ELR (cell line): ENCODE measurements at places on chromosomes 12 and 14.

- DNase-seq = peak; percentile 72
These were observed 86.9 kb downstream of the AVPR1A start for GRCh38 chr12:63064080-63064479.

- DNase-seq = no peak
These were observed 56.8 kb downstream of the SLC8B1 start for GRCh38 chr12:113278141-113278540.

DNA sequence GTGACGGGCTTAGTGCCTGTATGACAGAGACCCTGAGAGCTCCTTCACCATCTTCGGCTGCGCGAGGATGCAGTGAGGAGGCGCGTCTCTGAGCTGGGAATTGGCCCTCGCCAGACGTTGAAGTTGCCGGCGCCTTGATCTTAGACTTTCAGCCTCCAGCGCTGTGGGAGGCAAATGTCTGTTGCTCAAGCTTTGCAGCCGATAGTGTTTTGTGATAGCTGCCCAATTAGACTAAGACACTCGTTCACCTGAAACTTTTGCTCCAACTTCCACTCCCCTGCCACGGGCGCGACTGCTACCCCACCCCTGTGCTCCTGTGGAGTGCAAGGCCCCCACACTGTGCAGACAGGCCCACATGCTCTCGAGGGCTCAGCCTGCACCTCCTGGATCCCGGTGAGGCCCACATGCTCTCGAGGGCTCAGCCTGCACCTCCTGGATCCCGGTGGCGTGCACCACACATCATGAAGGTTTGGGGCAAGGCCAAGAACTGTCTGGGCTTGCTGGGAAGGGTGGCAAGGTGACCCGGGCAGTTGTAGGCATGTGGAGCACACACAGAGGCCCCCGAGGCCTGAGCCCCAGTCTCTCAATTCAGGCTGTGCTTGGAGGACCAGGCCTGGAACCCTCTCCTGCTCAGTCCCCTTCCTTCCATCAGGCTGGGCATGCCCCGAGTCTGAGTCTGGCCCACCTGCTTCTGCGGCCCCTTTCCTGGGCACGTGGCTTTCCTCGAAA, 324.6 kb downstream of the TMEM121 start:
- DNase-seq = no peak

- peak; percentile 12 for DNase-seq
These were observed 73.2 kb downstream of the ANO4 start for GRCh38 chr12:100867639-100868393.

- DNase-seq = no peak
These were observed 101.9 kb downstream of the RIN3 start for GRCh38 chr14:92615451-92615850.

DNA sequence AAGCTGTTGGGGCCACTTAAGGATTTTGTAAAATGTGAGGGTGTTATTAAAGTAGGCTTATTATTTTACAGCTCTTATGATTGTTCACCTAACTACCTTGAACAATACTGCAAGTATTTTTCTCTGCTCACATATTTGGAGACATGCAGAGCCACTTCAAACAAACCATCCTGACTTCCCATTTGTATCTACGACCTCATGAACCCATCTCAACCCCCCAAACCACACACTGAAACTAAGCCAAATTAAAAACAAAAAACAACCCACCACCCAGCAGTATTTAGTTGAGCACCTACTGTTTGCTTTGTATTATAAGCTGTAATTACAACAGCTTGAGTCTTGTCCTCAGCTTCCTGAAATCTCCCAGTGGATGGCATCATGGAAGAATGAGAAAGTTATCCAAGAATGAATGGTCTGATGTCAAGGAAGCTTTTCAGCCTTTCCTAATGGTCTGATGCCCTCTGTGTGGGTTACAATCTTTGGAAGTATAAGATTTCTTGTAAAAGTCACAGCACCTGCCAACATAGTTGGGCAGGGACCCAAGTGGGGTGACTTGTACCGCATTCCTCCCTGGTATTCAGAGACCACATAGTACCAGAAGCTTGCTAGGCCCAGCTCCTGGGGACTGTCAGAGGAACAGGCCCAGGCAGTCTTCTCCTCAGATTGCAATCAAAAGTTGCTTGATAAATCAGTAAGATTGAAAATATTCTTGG, 416.6 kb downstream of the ZFP36L1 start:
- DNase-seq = no peak

DNA sequence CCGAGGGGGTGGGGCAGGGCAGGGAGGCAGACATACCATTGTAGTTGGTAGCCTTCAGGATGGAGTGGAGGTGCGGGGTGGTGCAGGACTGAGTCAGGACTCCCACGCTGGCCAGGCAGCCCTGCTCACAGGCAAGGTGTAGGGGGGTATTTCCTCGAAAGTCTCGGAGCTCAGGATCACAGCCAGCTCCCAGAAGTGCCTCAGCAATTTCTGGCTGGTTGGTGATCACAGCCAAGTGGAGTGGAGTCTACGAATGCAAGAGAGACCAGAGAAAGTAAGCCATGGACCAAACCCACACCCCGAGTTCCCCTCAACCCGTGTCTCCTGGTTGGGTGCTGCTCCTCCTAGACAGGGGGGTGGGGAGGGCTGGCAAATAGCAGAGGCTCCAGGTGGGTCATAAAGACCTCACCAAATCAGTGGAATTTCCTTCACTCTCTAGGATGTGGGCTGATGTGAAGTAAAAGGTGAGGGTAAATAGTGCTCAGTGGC, 1.4 kb downstream of the NFKBIA start:
- peak; percentile 44 for DNase-seq

- no peak for DNase-seq
These were observed 245.8 kb downstream of the AACS start for GRCh38 chr12:125311050-125311449.

DNA sequence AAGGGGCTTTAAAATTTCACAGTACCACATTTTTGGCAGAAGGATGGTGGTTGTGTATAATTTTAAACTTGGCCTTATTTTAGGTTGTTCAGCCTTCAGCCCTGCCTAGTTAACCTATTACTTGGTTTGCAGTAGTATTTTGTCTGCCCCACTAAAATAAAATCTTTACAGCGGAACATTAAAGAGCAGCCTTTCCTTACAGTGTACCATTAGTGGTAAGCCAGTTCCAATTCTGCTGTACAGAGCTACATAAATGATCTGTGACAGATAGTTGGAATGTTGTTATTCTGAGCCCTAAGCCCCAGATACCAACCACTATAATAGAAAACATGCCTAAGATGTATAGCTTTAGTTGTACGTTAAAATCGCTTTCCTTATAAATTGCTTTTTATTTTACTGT, 56.2 kb downstream of the SLC38A6 start:
- no peak for DNase-seq

DNA sequence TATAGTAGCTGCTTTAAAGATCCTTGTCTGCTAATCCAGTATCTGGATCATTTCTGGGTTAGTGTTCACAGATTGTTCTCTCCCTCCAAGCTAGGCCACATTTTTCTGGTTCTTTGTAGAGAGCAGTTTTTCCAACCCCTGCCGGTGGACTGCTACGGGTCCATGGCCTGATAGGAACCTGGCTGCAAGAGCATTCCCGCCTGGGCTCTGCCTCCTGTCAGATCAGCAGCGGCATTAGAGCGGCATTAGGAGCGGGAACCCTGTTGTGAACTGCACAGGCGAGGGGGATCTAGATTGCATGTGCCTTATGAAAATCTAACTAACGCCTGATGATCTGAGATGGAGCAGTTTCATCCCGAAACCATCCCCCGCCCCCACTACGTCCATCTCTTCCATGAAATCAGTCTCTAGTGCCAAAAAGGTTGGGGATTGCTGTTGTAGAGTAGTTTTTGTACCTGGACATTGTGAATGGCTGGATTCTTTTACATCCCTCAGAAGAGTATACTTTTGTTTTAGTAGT, 50.4 kb downstream of the MYRFL start:
- no peak for DNase-seq

DNA sequence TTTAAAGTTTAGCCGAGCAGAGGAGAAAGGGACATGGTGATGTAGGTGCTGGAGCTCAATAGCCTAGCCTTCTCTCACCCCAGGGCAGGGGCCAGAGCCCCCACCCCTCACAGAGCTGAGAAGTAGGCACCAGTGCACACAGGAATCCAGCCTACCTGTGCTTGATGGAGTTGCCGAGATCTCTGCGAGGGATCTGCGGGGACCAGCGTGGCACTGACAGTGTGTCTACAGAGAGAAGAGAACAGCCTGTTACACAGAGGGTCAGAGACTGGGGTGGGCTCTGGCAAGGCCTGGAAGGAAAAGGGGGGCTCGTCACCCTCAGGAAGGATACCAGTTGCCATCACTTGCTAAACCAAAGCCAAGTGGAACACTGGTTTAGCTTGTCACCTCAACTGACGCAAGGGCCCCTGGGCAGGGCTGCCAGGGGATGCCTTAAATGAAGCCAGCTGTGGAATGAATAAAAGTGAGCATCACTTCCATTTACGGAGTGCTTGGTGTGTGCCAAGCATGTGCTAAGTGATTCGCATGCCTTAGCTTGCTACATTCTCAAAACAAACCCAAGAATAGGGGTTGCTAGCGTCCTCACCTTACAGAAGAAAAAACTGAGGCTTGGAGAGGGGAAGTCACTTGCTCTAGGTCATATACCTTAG, 220.8 kb upstream of the NOS1 start:
- no peak for DNase-seq

DNA sequence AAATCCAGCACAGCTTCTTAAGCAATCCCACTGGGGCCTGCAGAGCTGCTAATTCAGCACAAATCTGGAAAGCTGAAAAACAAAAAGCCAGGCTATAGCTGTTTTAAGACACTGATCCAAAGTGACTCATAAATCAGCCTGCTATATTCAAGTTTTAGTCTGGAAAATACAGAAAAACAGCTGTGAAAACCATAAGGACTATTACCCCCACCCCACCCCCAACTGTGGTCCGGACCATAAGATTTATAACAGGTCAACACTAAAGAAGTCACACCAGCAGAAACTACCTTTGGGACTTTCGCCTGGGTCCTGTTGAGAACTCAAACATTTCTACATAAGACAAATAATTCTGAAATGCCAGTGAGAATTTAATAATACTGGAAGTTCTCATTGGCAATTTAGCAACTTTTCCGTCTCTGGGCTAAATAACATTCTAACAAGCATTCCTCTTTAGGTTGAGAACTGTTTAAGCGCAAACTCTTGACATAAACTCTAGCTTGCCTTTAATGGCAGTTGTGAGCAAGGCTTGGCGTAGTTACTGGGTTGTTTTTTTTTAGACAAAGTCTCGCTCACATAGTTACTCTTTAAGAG, 3.3 kb downstream of the LRIG3 start:
- DNase-seq = peak; percentile 45

GRCh38 chr14:71770431-71770830, 161.8 kb upstream of the RGS6 start:
- DNase-seq = no peak

DNA sequence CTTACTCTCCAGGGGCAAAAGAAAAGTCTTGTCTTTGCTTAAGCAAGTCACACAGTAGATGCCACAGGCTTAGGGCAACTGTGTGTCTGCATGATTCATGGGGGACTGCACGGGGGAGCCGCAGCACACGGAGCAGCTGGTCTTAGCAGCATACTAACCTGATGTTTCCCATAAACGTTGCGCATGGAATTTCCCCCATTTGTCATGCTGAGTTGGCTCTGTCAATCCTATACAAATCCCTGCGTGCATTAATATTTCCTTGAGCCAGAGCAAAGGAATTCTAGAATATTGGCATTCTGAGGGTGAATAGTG, 71.2 kb downstream of the SAMD4A start:
- DNase-seq = peak; percentile 91

DNA sequence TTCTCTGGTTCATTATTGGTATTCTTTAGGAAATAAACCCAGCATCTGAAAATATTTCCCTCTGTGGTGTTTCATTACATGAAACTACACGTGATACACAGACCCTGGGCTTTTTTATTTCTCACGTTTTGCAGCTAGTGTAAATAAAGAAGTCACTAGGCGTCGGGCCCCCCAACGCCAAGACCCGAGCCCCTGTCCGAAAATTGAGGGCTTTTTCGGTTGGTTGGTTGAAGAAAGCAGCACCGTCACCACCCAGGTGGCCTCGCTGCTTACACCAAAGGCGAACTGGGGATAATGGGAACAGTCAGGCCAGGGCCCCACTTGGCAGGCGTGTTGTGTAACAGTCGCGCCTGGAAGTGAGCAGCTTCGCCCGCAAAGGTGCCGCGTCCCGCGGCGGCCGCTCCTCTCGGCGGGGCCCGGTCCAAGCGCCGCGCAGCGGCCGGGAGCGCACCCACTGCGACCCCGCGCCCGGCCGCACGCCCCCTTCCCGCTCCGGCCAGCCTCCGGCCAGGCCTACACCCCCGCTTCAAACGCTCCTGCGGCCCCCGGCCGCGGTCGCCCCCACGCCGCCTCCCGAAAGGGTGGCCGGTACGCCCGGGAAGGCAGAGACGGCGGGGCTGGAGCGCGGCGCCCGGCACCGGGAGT, 1.2 kb downstream of the DUSP16 start:
- DNase-seq = peak; percentile 67

GRCh38 chr14:45947830-45948229, 694.8 kb upstream of the MIS18BP1 start:
- no peak for DNase-seq

- no peak for DNase-seq
These were observed 248.0 kb downstream of the RASSF9 start for GRCh38 chr12:85588221-85588620.

DNA sequence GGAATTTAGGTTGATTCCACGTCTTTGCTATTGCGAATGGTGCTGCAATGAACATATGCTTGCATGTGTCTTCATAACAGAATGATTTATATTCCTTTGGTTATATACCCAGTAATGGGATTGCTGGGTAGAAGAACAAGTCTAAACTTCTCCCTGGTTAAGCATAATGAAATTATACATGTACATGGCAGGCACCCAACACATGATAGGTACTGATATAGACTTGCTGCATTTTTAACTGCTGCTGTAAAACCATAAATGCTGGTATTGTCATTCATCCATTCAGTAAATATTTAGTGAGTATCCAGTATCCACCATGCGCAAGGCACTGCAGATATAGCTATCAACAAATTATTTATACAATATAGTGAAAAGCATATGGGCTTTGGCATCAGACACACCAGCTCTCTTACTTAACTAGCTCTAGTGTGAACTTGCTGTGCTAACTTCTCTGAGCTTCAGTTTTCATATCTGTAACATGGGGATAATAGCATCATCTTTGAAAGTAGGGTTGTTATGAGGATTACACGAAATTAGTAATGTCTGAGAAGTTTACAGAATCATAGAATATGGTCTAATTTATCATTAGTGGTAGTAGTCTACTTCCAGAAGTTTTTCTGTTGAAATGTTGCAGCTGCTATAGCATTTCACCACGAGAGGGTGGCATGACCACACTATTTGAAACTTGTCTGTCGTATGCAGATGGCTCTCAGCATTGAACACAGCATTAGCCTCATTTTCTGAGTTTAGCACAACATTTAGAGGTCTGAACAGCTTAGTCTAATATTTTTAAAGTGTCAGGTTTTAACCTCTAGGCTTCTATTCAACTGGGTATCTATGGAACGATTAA, 32.0 kb upstream of the SEL1L start:
- DNase-seq = peak; percentile 21

DNA sequence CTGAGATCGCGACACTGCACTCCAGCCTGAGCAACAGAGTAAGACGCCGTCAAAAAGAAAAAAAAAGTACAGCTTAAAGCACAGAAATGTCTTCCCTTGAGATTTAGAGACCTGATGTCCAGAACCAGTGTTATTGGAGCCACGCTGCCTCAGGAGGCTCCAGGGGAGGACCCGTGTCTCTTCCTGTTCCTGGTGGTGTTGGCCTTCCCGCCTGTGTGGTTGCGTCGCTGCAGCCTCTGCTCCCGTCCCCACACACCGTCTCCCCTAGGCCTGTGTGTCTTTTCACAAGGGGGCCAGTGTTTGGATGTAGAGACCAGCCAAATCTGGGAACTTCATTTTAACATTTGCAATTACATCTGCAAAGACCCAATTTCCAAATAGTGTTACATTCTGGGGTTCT, 8.6 kb upstream of the FBRSL1 start:
- no peak for DNase-seq
